Glomerular endothelial cell (primary cell): ENCODE measurements at places on chromosomes 3 and 15. TPM values are rescaled to one million over a fixed set of nuclear protein-coding genes. Genes with fewer than 3 reads are reported as not detected.
A peak's percentile ranks its signal among the peaks of the same experiment; 100 is the strongest.

DNA sequence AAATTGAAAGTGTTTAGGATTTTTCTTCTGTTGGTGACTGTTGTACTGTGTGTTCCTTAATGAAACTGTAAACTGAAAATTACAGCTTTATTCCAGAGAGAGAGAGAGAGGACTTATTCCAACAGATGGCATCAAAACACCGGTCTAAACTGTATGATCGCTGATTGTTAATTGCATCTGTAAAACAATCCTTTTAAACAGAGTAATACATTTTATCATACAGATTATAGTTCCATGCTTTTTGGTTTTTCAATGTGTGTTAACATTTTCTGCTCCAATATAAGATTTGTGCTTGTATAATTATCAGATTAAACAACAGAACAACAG, 289.7 kb upstream of the DNAJC19 start:
- DNase-seq, result no peak

GRCh38 chr15:82625136-82625535, 22.0 kb downstream of the CPEB1 start:
- no peak for DNase-seq

Gene PTH1R
- total RNA-seq, result not detected in 2 replicates

Gene NR1I2
- total RNA-seq, result not detected in 2 replicates

- DNase-seq, result no peak
Measured at GRCh38 chr3:79380581-79380980, 387.2 kb downstream of the ROBO1 start.

GRCh38 chr15:75840659-75841058, 2.6 kb upstream of the UBE2Q2 start:
- no peak for DNase-seq

GRCh38 chr3:69825446-69825845, 86.2 kb downstream of the MITF start:
- DNase-seq, result no peak

Gene KLHL6
- total RNA-seq, result 9.5 and 13.0 TPM in 2 replicates

- DNase-seq, result no peak
Measured at GRCh38 chr3:41503998-41504623, 304.8 kb downstream of the CTNNB1 start.

- no peak for DNase-seq
Measured at GRCh38 chr3:60431599-60431958, 819.7 kb downstream of the FHIT start.

DNA sequence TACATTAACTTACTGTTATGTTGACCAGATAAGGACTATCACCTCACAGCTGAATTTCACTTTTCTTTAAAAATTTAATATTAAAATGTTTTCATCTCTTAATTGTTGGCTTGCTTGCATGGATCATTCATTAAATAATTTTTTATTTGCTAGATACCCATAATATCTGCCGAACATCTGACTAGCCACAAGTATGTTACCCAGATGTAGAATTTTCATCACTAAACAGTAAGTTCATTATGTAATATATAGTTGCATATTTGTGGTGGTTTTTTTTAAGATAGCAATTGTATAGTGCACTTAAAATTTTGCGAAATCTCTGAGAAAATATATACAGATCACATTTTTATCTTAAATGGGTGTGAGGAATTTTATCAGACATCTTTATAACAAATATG, 190.4 kb downstream of the MBNL1 start:
- no peak for DNase-seq

GRCh38 chr3:184172681-184173373, 1.8 kb upstream of the AP2M1 start:
- no peak for DNase-seq

Gene ATP8B4
- total RNA-seq, result not detected in 2 replicates

DNA sequence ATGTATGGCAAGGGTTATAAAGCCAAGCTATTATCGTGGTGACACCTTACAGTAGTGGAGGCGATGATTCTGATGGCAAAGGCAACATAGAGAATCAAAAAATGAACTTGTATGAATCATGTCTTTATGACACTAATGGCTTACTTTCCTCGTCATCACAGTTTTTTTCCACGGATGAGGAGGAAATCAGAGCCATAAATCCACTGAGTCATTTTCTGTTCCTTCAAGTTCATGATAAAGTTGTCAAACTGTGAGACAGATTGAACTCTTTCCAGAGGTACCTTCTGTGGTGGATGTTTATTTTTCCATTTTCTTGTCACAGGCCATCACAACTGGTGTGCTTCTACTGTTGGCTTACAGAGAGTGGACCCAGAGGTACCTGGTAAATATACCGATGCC, 8.5 kb downstream of the TMEM212 start:
- DNase-seq, result peak; percentile 98

DNA sequence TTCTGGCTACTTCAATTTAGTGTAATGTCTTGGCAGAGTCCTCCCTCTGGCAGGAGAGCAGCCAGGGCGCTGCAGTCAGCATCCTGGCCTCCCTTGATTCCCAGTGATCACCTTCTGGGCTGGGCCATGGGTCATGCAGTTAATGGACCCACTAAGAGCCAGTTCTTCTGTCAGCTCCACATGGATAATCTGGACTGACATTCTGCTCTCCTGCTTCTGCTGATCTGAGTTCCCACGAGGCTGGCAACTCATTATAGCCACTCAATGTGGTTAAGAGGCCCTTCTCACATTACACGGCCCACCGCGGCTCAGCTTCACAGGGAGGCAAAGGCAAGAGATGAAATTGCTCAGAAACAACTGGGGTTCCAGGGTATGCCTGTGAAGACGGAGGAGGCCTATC, 94.0 kb downstream of the WDR76 start:
- DNase-seq, result no peak

- no peak for DNase-seq
Measured at GRCh38 chr15:50825946-50826345, 60.4 kb upstream of the SPPL2A start.

DNA sequence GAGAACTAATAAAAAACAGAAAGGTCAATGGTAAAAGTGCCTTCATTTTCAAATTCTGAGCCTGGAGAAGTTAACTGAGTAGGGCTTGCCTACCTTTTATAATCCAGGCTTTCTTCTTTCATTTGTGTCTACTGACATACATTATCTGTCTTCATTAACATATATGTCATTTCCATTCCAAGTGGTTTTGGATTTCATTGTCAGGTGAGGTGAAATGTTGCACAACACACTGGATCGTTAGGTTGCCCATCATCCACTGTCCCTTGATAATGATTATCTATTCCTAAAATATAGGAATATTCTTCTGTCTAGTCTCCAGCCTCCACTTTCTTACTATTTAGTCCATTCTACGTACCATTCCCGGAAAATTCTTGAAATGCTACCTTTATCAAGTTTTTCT, 55.0 kb upstream of the CP start:
- DNase-seq, result no peak
